NCI-H2029 (cell line): ENCODE measurements at places on chromosomes 4 and X.
A peak's percentile ranks its signal among the peaks of the same experiment; 100 is the strongest.

- peak; percentile 40 for DNase-seq
Measured at GRCh38 chr4:168923526-168924194, 86.4 kb downstream of the CBR4 start.

DNA sequence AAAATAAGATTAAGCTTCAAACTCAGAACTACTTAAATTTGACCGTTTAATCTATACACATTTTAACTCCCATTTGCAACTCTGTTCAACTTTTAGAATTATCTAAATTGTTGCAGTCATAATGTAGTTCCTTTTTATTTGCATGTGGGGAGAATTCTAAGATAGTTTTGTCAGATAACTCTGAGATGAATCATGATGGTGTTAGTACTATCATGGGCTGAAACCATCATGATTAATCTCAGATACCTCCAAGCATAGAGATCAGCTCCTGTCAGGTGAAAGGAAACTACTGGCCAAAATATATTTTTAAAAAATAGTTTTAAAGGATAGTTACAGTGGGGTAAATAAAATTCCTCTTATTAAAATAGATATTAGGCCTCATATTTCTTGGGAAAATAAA, 39.0 kb downstream of the FBXO8 start:
- DNase-seq: no peak

GRCh38 chr4:7180938-7181337, 11.4 kb upstream of the SORCS2 start:
- no peak for DNase-seq

DNA sequence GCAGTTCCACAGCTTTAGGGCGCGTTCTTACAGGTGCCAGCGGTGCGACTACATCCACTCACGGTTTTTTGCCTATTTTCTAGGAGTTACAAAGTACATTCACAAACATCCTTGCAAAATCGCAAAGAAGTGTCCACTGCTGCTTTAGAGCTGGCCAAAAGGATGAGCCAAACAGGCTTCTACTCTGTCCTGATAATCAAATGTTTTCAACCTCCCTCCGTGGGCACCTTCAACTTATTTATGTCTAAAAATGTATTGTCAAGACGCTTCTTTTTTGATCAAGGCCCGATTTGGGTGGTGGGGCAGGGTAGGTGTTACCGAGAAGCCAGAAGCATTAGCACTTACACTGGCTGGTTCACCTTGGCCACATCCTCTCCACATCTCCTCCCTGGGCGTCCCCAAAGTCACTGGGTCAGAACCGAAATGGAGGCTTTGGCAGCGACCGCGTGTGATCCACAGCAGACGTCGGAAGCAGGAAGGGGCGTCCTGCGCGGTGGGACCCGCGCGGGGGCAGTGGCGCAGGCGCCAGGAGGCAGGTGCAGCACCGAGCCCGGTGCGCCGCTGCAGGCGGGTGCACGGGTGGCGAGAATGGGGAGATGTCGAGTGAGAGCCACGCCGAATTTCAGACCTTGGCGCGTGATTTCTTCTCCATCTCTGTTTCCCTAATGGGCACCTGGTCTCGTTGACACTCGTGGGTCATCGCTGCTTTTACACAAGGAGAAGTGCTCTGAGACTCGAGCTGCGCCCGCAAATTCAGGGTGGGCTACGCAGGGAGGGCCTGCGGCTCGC, 16.9 kb downstream of the NKX3-2 start:
- no peak for DNase-seq

- DNase-seq: no peak
Measured at GRCh38 chrX:45621376-45622041, 420.8 kb upstream of the DIPK2B start.

- peak; percentile 20 for DNase-seq
Measured at GRCh38 chr4:2261110-2261852, 628 bp downstream of the MXD4 start.

- DNase-seq: no peak
Measured at GRCh38 chr4:112858751-112859150, 190.7 kb upstream of the ANK2 start.

DNA sequence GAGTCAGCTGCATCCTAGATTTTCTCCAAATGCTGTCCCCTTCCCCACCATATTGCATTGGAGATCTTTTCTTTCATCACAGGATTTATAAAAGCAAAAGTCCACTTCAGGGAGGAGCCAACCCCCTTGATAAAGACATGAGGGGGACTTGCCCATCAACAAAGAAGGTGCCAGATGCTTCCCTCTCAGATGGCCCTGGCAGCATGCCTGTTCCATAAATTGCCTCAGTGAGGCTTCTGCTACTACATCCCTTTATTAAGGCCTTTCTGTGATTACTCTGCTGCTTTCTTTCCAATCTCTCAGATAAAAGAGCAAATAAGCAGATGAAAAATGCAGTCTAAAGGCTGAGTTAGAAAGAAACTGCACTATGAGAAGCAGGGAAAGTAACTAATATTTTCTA, 511.6 kb downstream of the PACRGL start:
- no peak for DNase-seq

- DNase-seq: no peak
Measured at GRCh38 chrX:51876441-51876840, 17.0 kb upstream of the MAGED1 start.

DNA sequence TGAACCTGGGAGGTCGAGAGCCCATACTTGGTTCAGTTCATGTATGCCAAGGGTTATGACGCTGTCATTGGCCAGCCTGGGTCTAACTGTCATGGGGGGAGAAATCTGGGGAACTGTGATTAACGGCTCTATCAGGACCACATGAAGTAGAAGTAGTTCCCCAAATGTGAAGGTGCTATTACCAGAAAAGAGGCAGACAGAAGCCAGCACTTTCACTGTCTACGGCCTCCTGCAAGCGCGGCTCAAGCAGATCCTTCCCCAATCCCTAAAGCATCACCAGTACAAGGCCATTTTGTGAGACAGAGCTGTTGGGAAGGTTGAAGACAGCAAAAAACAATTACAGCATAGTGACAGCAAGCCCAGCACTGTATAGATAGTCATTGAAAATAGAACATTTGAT, 37.5 kb downstream of the HOPX start:
- no peak for DNase-seq

DNA sequence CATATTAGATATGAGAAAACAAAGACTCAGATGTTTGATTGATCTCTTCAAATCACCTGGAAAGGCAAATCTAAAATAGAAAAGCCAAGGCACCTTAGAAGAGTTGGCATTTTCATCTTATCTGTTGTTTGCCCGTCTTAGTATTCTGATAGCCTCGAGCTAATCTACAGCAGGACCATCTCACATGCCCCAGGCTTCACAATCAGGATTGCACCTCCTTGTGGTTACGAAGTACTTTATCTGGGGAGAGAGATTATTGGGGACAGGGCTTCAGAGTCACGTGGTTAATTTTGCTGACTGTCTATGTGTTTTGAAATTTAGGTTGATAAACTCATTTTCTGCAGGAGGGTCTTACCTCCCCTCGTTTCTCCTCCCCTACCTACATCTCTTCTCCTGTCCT, 313.1 kb upstream of the ANXA10 start:
- no peak for DNase-seq

DNA sequence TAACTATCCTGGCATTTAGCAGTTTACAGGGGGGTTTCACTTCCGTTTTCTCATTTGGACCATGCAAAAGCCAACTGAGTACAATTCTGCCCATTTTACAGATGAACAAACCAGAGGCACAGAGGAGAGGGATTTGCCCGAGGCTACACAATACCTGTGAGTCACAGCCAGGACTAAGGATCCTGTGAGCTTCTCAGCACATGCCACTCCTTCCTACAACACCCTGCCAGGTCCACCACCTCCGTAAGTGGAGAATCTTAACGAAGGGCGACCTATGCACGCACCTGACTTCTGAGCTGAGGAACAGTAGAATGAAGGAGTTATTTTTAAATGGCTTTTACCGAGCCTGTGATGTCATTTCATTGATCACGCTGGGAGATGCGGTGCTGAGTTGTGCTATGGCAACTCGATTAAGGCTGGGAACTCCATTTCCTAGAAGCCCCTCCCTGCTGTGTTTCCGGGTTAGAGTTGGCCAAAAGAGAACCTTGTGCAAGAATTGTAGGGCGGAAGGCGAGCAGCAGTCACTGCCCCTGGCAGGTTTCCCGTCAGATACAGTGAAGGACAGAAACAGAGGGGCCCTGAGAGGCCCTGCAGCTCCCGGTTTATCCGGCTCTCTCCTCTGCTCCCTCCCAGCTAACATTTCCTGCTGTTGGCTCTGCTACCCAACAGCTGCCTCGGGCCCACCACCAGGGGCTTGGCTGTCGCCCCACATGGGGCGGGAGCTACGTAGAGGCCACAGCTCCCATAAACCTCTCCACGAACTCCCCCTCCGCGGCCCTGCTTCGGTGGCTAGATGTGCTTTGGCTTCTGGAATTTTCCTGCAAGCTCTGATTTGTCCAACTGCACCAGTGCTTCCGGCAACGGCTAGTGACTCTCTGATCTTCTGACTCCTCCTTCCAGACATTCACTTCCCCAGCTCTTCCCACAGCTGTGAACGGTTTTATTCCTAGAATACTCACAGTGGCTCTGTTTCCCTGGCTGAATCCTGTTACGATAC, 75.1 kb upstream of the USP9X start:
- DNase-seq: peak; percentile 32

GRCh38 chr4:38068107-38068506, 107.9 kb downstream of the PTTG2 start:
- DNase-seq: no peak

DNA sequence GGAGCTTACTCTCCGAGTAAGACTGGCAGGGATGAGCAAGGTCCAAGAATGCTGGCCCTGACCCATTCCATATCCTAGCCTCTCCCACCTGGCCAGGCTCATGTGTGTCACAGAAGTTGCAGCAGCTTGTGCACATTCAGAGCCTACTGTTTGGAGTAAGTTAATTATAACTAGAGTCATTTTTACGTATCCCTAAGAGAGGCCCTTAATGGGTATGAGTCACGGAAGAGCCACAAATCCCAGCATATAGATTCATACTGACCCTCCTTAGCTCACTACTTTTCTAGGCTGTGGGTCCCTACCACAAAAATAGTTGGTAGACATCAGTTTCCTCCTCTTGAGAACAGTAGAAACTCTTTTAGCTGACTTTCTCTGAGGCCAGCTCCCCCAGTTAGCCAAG, 118.3 kb upstream of the FRG1 start:
- no peak for DNase-seq

DNA sequence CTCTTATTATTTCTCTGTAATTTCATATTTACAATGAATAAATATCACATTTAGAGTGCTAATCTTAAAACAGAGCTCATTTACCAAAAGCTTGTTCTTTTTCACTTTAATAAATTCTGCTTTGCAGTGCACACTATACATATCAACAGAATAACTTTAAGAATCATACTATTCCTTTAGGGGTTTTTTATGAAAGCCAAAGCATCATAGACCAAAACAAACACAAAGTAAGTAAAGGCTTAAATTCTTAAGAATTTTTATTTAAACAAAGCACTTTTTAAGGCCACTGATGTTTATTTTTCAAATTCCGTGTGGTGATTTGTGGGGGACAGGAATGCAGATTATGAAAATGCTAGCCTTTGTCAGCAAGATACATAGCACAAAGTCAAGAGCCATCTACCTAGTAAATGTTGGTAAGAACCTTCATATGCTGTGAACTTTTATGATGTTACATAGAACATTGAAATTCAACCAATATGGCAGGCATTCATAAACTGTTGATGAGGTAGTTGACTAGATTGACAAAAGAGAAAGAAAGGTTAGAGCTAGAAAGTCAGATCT, 17.8 kb downstream of the TIGD2 start:
- DNase-seq: no peak

- no peak for DNase-seq
Measured at GRCh38 chr4:89829470-89830138, 7.4 kb downstream of the SNCA start.

GRCh38 chr4:185183622-185184281, 20.0 kb downstream of the CFAP97 start:
- DNase-seq: peak; percentile 79

DNA sequence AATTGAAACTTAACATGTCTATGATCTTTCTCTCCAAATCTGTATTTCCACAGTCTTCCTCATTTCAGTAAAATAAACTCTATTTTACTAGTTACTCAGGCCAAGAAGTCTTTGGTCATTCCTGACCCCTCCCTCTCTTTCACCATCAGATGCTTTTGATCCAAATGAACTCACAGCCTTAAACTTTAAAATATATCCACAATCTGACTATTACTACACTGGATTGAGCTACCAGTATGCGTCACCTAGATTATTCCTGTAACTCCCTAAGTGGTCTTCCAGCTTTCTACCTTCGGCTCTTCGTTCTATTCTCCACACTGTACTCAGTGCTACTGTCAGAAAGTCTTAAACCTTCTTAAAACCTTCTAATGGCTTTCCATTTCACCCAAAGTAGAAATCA, 195.1 kb downstream of the FBXW7 start:
- no peak for DNase-seq

DNA sequence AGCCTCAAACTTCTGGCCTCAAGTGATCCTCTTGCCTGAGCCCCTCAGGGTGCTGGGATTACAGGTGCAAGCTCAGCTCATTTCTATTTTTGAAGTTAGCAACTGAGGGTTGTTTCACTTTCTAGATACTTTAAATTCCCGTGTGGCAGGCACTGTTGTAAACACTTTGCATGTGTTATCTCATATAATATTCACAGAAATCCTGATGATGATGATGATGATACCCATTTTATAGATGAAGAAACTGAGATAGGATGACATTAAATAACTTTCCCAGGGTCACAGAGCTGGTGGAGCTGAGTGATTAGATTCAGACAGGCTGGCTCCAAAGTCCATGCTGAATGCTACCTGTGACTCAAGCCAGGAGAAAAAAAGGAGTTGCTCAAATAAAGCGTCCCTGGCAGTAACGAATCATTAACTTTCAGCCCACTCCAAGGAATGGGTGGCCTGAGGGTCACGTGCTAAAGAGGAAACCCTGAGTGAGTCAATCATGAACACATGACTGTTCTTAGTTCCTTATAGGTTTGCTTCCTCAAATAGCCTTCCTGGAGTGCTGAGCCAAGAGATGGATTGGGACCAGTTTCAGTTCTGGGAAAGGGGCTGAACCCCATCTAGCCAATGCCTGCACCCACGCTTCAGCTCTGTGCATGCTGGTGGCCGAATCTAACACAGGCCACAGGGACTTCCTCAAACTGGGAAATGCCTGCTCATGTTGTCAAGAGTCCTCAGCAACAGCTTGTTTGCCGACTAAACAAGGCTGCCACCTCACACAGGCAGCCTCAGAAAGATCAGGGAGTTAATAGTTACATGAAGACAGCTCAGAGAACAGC, 52.8 kb downstream of the RBM47 start:
- peak; percentile 96 for DNase-seq

- DNase-seq: no peak
Measured at GRCh38 chrX:49956313-49956712, 33.9 kb downstream of the CLCN5 start.

DNA sequence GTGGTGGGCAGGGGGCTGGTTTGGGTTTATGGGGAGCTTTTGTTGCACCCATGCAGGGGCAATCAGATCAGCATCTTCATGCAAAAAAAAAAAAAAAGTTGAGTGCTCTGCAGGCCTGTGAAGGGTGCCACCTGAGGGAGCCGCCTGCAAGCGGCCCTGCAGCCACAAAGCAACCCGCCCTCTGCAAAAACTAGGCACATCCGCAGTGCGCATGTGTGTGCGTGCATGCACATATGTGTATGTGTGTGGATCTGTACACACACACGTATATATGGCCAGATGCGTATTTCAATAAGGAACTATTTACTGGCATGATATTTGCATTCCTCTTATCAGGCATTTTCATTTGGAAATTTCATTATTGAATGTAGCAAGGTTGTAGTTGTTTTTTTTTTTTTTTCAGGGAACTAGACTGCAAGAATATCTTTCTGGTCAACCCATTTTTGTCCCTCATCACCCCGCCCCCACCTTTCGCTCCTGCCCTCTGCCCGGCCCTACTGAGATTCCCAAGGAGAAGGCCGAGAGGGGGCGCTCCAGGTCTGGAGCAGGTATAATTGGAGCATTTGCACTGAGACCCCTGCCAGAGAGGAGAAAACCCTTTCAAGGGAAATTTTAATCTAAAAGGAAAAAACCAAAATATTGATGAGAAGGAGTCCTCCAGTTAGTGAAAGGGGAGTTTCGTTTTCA, 18.1 kb downstream of the CCNQ start:
- DNase-seq: no peak
